ENCODE measurements at places on chromosomes 16 and 17. TPM values are rescaled to one million over a fixed set of nuclear protein-coding genes. Genes with fewer than 3 reads are reported as not detected.

Gene AANAT
- total RNA-seq: not detected

Gene CPHXL2
- total RNA-seq: not detected

Gene MYOCD
- total RNA-seq: 0.24 TPM

DNA sequence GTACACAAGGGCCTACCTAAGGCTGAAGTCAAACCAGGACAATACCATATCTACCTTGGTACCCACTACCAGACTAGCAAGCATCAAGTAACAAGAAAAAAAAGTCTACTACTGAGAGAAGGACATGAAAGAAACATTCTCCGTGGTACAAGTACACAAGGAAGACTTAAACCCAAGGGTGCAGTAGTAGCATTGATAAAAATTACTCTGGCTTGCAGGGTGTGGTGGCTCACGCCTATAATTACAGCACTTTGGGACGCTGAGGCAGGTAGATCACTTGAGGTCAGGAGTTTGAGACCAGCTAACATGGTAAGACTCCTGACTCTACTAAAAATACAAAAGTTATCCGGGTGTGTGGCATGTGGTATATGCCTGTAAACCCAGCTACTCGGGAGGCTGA lies 386.5 kb upstream of the PMFBP1 start:
- no peak for DNase-seq

- DNase-seq: no peak
These were observed 24.6 kb downstream of the MARF1 start for GRCh38 chr16:15618392-15618791.

GRCh38 chr16:56625943-56626654 lies 518 bp downstream of the MT1E start:
- no peak for DNase-seq

DNA sequence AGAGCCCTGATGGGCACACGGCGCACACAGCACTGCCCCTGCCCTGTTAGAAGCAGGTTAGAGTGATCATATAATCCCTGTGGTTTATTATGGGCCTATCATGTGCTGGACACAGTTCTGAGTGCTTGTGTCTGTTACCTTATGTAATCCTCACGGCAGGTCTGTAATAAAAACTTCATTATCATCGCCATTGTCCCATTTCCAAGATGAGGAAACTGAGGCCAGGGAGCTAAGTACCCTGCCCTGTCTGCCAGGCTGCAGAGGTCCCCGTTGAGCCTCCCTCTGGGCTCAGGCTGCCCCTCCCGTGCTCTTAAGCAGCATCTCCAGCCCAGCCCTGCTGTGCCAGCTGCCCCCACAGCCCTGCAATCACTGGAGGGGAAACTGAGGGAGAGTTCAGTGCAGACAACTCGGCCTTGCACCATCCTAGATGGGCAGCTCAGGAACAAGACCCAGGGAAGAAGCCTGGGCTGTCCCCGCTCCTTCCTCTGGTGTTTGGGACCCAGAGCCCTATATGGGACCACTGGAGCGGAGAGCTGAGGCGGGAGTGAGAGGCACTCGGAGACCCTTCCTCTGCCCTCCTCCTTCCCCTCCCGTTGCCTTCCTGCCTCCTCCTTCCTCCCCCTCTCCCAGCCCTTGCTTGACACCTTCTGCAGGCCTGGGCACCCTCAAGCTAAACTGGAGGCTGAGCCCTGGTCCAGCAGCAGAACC lies 42.0 kb downstream of the WNT3 start:
- DNase-seq: peak; percentile 51

GRCh38 chr17:680529-680928 lies 34.1 kb downstream of the VPS53 start:
- DNase-seq: no peak

DNA sequence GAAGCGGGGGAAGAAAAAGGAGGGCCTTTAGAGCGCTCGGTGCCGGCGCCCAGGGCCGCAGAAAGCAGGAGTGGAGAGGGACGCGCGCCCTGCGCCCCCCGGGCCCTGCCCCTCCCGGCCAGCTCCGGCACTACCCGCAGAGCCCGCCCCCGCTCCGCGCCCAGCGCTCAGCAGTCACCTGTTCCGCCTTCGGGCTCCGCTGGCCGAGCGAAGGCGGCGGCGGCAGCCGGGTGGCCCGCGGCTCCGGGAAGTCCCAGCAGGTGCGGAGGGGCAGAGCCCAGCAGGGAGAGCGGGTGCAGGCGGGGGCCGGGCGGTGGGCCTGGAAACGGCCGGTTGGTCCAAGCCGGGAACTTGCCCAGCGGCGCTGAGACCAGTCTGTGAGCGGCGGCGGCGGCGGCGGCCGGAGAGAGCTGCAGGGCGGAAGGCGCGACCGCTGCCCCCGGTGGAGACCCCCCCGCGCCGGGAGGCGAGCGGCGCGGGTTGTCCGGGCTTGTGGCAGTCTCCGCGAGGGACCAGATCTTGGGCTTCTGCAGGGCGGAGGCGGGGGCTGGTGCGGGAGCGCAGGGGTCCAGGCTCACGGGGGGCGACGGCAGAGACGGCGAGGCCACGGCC lies 2.2 kb downstream of the IRX3 start:
- DNase-seq: peak; percentile 81
